PC-9 (cell line): ENCODE measurements at places on chromosomes 7 and 10. TPM values are rescaled to one million over a fixed set of nuclear protein-coding genes. Genes with fewer than 3 reads are reported as not detected.

Gene SPDYE8
- total RNA-seq = not detected in 2 replicates

- no peaks in the 10 kb centered on the region for H3K27me3 ChIP-seq
- H3K27ac ChIP-seq = no peak overlapping the region
- H3K4me3 ChIP-seq = no peak overlapping the region
These were observed 11.2 kb downstream of the TRIM56 start for GRCh38 chr7:101096331-101096956.

Gene C10orf62
- total RNA-seq = 0.45 and 0.59 TPM in 2 replicates

- H3K27ac ChIP-seq = no peak overlapping the region
- no peaks in the 10 kb centered on the region for H3K27me3 ChIP-seq
- H3K36me3 ChIP-seq = no peaks in the 10 kb centered on the region
These were observed 39.0 kb downstream of the CABCOCO1 start for GRCh38 chr10:61701706-61702105.

GRCh38 chr7:155213385-155213784, 84.3 kb upstream of the INSIG1 start:
- DNase-seq = no peak
- no peaks in the 10 kb centered on the region for H3K36me3 ChIP-seq
- H3K4me1 ChIP-seq = peaks cover 49% of the 10 kb centered on the region

Gene HMX2
- not detected in 2 replicates for total RNA-seq

GRCh38 chr7:106057962-106058927, 53.9 kb downstream of the SYPL1 start:
- peak overlapping the region; percentile 43; the same call in 1 of the 2 replicates for H3K27ac ChIP-seq
- H3K4me3 ChIP-seq = no peak overlapping the region
- peaks cover 58% of the 10 kb centered on the region for H3K4me1 ChIP-seq
- no peaks in the 10 kb centered on the region for H3K27me3 ChIP-seq
- DNase-seq = peak; percentile 95
- no peaks in the 10 kb centered on the region for H3K36me3 ChIP-seq

Gene HABP2
- total RNA-seq = not detected in 2 replicates

DNA sequence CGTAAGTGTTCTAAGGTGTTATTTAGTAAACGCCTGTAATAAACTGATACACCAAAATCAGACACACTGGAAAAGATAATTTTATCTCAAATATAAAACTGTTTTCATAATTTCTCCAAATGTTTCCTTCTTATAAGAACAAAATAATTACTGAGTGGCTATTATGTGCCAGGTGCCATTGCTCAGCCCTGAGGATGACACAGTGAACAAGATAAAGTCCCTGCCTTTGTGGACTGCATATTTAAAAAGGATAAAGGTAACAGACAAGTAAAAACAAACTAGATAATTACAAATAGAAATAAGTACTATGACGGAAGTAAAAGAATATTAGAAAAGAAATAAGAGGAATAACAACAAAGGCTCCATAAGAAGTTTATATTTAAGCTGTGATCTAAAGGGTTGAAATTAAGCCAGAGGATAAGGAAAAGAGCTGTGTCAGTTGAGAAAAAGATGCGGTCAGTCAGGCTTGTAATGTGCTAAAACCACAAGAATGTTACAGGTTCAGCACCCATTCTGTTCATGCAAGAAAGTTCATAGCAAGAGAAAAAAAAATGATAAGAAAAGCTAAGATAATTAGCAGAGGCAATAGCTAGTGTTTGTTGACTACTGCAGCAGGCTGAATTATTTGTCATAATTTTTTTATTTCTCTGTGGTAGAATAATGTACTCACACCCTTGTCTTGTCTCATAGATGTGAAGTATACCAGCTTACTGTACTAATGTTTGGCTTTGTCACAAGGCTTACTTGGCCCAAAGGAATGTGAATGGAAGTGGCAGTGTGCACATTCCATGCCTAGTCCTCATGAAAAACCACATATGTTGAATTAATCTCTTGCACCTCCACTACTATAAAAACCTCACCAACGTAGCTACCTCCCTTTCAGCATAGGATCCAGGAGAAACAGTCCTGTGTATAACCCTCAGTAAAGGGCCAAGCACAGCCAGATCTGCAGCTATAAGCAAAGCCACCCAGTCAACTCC, 75.1 kb downstream of the CRPPA start:
- DNase-seq = peak; percentile 60
- peaks cover 37% of the 10 kb centered on the region for H3K4me1 ChIP-seq
- peak overlapping the region; percentile 22; the same call in 1 of the 2 replicates for H3K4me3 ChIP-seq
- peaks cover 13% of the 10 kb centered on the region for H3K36me3 ChIP-seq
- no peaks in the 10 kb centered on the region for H3K27me3 ChIP-seq

DNA sequence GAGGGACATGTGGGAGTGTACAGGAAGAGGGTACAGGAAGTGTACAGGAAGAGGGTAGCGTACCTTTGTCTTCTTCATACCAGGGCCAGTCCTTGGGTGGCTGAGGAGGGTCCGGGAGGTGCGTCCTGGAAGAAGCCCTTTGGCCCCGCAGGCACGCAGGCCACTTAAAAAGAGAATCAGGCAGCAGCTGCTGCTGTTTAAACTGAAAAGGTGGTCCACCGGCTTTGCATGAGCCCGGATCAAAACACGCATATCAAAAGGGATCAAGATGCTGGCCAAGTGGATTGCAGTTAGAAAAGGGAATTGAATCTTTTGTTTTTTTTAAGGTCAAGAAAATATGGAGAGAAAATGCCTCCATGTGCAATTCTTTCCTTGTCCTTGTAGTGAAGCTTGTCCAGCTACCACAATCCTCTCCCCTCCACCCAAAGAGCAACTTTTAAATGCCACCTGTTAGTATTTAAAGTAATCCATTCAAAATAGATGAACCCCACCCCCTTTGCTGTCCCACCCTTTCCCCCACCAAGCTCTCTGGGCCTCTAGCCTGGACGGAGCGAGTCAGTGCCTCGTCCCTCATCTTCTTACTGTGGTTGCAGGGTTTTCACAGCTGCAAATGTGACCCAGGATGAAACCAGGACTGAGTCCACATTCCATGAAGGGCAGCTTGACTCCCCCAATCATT, 142.8 kb downstream of the GLCCI1 start:
- no peaks in the 10 kb centered on the region for H3K36me3 ChIP-seq
- H3K27ac ChIP-seq = no peak overlapping the region
- H3K4me3 ChIP-seq = no peak overlapping the region
- no peak for DNase-seq
- no peaks in the 10 kb centered on the region for H3K27me3 ChIP-seq

Gene C10orf88
- total RNA-seq = 2.9 and 7.6 TPM in 2 replicates

Gene MICALL2
- 104 and 115 TPM in 2 replicates for total RNA-seq

Gene RPEL1
- not detected in 2 replicates for total RNA-seq

- H3K27ac ChIP-seq = no peak overlapping the region
- H3K27me3 ChIP-seq = no peaks in the 10 kb centered on the region
- no peak overlapping the region for H3K4me3 ChIP-seq
- no peaks in the 10 kb centered on the region for H3K36me3 ChIP-seq
- H3K4me1 ChIP-seq = no peaks in the 10 kb centered on the region
These were observed 219.1 kb upstream of the LRRN3 start for GRCh38 chr7:110871856-110872255.

GRCh38 chr7:108697254-108697653, 127.6 kb downstream of the DNAJB9 start:
- no peak overlapping the region for H3K4me3 ChIP-seq
- no peaks in the 10 kb centered on the region for H3K27me3 ChIP-seq
- DNase-seq = no peak
- no peak overlapping the region for H3K27ac ChIP-seq
- H3K4me1 ChIP-seq = no peaks in the 10 kb centered on the region

Gene CPA2
- not detected in 2 replicates for total RNA-seq

DNA sequence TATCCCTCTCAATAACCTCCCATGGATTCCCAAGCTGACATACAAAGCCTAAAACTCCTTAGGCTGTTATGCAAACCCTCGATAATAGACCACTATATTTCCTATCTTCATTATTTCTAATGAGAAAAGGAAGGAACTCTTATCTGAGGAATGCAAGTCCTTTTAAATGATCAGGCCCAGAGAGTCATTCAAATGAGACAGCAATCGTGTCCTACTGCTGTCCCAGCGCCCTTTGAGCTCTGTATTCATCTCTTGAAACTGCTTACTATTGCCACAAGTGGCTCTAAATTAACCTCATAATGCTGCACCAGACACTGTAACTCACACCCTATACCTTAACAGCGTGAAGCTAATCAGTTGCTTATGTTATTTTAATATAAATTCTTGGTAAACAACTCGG, 182.1 kb upstream of the NAMPT start:
- no peaks in the 10 kb centered on the region for H3K27me3 ChIP-seq
- H3K4me3 ChIP-seq = no peak overlapping the region
- DNase-seq = no peak

Gene HERPUD2
- total RNA-seq = 33.8 and 53.4 TPM in 2 replicates

Gene ADAP1
- total RNA-seq = 73.9 and 102 TPM in 2 replicates

DNA sequence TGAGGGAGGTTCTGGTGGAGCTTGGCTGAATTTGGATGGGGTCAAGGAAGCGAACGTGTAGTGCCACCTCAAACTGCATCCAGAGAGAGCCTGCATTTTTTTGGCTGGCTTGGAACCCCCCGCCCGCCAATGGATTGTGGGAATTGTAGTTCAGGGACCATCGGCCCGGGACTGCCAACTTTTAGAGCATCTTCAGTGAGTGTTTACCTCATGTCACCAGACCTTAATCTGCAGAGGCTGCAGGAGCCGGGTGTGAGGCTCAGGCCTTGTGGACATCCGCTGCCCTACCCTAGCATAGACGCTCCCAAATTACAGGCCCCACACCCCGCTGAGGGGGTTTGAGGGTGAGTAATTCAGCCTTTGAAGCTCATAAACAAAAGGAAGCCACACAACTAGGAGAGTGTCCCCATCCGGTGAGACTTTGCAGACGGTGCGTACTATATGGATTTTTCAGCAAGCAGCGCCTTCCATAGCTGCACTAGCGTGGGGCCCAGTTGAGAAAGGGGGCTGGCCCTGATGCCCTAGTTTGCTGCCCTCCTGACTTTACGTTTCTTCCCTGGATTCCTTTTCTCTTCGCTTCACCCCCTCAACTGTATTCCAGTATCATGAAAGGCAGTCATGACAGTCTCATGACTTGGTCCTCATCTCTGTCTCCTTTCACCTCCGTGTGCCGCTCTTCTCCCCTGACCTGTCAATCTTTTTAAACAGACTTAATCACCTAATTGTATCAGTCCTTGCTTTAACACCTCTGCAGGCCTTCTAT, 717 bp downstream of the CNPY4 start:
- no peak overlapping the region for H3K27ac ChIP-seq
- DNase-seq = peak; percentile 53

- DNase-seq = no peak
- H3K36me3 ChIP-seq = no peaks in the 10 kb centered on the region
- no peaks in the 10 kb centered on the region for H3K4me1 ChIP-seq
- H3K27me3 ChIP-seq = no peaks in the 10 kb centered on the region
These were observed 46.4 kb downstream of the ANK3 start for GRCh38 chr10:60343254-60343653.

Gene CPEB3
- 1.1 and 1.4 TPM in 2 replicates for total RNA-seq

Gene HECW1
- total RNA-seq = 0.48 and 2.7 TPM in 2 replicates

Gene OR2A5
- not detected in 2 replicates for total RNA-seq

- no peaks in the 10 kb centered on the region for H3K4me1 ChIP-seq
- no peak overlapping the region for H3K4me3 ChIP-seq
- no peaks in the 10 kb centered on the region for H3K36me3 ChIP-seq
- H3K27me3 ChIP-seq = no peaks in the 10 kb centered on the region
- H3K27ac ChIP-seq = no peak overlapping the region
These were observed 103.1 kb upstream of the CABCOCO1 start for GRCh38 chr10:61559615-61560014.

- no peak overlapping the region for H3K27ac ChIP-seq
- H3K4me1 ChIP-seq = no peaks in the 10 kb centered on the region
- DNase-seq = no peak
These were observed 154.8 kb downstream of the RAPGEF5 start for GRCh38 chr7:22202141-22202540.

DNA sequence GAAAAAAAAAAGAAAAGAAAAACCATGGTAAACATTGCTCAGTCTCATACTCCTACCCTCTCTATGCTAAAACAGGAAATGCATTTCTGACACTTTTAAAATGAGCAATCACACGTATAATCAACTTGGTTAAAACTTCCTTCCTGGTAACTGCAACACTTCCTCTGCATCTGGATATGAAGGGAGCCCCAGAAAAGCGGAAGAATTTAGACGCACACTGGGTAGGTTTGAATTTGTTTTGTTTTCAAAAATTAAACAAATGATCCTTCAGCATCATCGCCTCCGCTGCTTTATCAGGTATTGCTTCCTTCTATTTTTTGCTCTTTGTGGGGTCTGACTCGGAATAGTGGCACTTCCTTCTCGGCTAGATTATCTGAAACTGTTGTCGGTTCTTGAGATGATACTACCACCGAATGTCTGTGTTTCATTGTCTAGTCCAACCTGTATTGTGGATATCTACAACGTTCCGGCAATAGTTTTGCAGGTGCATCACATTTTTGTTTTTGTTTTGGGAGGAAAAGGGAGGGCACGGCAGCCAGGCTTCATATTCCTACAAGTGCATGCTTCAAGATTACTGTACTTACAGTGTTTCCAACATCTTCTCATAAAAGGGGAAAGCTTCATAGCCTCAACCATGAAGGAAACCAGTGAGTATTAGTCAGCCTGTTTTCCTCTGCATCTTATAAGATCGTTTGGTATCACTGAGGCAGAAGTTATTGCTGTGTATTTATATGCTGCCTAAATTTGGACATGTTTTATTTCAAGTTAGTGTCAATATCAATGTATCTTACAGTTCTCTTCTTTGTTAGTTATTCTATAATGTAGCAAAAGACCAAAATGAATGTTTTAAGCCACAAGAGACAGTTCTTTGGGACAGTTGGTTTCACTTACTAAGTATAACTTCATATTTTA, at the start of gene PIK3CG:
TSS of gene PIK3CG (plus strand) at position 153 of the 912 bp plus-strand sequence. CDS start 2,280 bp downstream, outside the sequence.
- H3K4me1 ChIP-seq = no peaks in the 10 kb centered on the region
- no peak within 1 kb of the TSS for H3K4me3 ChIP-seq
- H3K36me3 ChIP-seq = no peaks in the 10 kb centered on the region
- no peaks in the 10 kb centered on the region for H3K27me3 ChIP-seq

- H3K27me3 ChIP-seq = no peaks in the 10 kb centered on the region
- peaks cover 50% of the 10 kb centered on the region for H3K4me1 ChIP-seq
- H3K27ac ChIP-seq = peak overlapping the region; percentile 80
- DNase-seq = no peak
- H3K36me3 ChIP-seq = no peaks in the 10 kb centered on the region
These were observed 700 bp downstream of the GSAP start for GRCh38 chr7:77415476-77415822.

Gene FOXI2
- not detected in 2 replicates for total RNA-seq
